ENCODE measurements at places on chromosomes 1 and 21.

DNA sequence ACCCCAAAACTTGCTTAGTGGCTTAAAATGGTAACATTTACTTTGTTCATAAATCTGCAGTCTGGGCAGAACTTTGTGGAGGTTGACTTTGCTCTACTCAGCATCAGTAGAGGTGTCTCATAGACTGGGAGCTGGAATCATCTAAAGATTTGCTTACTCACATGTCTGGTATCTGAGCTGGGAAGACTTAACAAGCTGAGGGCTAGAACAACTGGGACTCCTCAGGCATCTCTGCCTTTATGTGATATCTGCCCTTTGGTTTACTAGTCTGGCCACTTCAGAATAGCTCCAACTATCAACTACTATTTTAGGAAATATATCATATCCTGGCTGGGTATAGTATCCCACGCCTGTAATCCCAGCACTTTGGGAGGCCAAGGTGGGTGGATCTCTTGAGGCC lies 82.5 kb downstream of the C4BPA start:
- DNase-seq = no peak

GRCh38 chr1:51303751-51304251 lies 26.6 kb downstream of the TTC39A start:
- peak; percentile 59 for DNase-seq

- no peak for DNase-seq
Measured at GRCh38 chr21:35178827-35179226, 129.7 kb upstream of the RUNX1 start.

- no peak for DNase-seq
Measured at GRCh38 chr1:229127301-229127700, 143.6 kb upstream of the RAB4A start.

GRCh38 chr1:53365437-53366063 lies 37.7 kb upstream of the LRP8 start:
- no peak for DNase-seq

DNA sequence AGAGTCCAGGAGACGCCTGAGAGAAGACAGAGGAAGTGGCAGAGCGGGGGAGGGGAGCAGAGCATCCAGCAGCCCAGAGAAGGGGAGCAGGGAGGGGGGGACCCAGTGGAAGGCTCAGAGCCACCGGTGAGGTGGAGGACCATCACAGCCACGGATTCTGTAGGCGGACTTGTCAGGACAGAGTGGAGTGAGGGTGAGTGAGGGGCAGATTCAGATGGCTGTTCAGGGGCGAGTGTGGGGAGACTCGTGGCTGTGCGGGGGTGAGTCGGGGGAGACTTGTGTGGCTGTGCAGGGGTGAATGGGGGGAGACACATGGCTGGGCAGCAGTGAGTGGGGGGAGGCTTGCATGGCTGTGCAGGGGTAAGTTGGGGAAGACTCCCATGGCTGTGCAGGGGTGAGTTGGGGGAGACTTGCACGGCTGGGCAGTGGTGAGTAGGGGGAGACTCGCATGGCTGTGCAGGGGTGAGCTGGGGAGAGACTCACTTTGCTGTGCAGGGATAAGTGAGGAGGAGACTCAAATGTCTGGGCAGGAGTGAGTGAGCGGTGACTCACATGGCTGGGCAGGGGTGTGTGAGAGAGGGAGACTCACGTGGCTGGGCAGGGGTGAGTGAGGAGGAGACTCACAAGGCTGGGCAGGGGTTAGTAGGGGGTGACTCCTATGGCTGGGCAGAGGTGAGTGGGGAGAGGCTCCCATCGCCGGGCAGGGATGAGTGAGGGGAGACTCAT lies 56.8 kb upstream of the ABCG1 start:
- no peak for DNase-seq
